Activated T-cell treated with anti-CD3 and anti-CD28 coated beads for 1 hour (primary cell): ENCODE measurements at places on chromosomes 11 and 22.

GRCh38 chr11:10715571-10715970 is 22.0 kb upstream of the IRAG1 start:
- no peak for DNase-seq

DNA sequence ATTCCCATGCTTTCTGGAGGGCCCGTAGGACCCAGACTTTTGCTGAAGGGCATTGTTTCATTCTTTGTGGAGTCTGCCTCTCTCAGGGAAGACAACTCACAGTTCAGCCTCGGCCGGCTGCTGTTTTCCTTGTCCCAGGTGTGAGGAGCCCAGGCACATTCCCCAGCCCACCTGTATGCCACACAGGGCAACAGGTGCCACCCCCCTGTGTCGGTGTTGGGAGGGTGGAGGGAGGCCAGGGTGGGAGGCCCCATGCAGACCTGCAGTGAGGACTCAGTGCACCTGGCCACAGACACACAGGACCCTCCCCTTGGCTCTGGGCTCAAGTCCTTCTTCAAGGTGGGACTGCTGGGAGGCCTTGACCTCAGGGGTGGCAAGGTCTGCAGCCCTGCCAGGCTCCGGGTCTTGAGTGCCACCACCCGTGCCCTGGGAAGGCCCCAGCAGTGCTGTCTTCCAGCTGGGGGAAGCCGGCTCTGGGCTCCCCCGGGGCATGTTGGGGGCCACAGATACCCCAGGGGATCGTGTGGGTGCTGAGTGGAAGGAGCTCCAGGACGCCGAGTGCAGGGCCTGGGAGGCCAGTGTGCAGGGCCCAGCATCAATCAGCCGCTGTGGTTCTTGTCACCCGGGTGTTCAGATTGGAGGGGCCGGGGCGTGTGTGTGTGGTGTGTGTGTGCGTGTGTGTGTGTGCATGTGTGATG is 1286.1 kb downstream of the BRD1 start:
- no peak for DNase-seq

- DNase-seq = peak; percentile 68
These were observed 1.5 kb upstream of the WNT11 start for GRCh38 chr11:76207642-76208401.

DNA sequence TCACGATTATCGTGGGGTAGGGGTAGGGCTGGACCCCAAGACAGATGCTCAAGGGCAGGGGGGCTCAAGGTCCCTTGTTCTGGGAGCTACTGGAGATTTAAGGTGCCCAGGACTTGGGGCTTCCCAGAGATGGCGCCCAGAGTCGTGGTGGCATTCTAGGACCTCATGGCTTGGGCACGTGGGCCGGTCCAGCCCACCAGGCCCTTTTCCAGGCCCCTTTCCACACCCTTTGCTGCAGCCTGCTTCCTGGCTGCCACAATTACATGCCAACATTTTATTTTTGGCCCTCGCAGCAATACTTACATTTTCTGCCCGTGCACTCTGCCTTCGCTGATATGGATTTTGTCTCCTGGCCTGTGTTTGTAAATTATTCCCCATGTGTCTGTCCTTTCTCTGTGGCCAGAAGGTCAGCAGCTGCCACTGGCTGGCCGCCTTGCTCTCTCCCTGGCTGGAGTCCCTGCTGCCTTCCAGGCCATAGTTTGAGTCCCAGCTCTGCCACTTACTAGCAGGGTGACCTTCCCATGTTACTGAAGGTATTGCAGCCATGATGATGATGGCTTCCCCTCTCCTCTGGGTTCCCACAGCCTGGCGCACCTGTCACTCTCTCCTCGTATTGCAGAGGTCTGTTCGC is 11.2 kb downstream of the MB start:
- no peak for DNase-seq

- no peak for DNase-seq
These were observed 82.7 kb downstream of the FBLN1 start for GRCh38 chr22:45585437-45585755.

DNA sequence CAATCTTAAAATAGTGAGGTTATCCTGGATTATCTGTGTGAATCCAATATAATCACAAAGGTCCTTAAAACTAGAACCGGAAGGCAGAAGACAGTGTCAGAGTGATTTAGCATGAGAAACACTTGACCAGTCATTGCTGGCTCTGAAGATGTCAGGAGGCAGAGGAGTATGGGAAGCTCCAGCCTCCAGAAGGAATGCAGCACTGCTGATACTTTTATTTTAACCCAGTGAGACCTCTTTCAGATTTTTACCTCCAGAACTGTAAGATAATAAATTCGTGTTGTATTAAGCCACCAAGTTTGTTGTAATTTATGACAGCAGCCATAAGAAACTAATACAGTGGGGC is 134.4 kb upstream of the ZC3H12C start:
- no peak for DNase-seq

DNA sequence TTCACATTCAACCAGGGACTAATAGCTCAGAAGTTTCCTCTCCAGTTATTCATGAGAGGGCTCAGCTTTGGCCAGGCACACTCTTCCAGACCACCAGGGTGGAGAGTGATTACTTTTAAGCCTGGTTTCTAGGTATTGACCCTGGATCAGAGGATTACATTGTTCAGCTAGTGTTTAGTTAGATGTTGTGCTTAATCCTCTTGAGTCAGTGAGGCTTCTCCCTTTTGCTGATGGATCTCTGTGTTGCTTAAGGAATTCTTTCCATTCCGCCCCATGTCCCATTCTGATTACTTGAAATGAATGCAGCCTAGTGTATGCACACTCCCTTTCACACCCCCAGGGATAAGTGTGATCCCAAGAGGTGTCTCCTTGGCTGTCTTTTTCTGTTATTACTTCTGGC is 271.7 kb upstream of the ANO5 start:
- DNase-seq = no peak

DNA sequence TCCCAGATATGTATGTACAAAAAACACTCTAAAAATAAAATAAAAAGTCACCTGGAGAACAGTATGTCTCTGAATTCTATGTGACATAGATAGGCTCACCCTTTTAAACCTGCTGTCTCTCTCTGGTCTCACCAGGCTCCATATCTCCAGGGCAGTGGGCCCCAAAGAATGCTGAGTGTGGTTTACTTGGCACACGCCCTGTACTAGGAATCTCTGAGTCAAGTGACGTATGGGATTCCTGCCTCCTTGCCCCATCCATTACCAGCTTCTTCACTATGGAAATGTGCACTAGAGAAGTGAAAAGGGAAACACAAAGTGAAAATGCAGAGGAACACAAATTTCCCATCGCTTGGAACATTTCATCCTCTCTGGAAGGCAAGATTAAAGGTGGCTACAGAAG is 722.2 kb upstream of the TENM4 start:
- DNase-seq = no peak

GRCh38 chr22:36830601-36831000 is 13.8 kb upstream of the PVALB start:
- DNase-seq = no peak

DNA sequence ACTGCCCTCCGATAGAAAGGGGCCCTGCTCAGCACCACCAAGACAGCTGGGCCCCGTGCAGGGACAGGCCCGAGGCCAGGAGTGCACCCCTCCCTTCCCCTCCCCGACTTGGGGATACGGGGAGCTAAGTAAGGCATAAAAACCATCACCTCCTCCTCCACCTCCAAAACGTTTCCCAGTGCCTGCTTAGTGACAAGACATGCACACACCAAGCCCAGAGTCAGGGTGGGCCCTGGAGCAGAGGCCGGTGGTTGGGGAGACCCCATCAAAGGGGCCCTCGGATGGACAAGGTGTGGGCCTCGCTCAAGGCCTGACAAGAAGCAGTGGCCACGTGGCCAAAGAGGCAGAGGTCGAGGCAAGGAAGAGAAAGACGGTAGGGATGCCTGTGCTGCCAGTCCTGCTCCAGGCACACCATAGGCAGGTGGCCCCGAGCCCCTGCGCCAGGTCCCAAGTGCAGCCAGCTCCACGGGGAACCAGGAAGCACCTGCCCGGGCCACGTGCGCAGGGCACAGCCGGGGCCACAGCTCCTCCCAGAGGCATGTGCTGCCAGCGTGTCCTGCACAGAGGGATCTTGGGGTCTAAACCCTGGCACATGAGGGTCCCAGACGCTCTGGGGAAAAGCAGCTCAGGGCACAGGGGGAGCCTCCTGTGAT is 53.0 kb downstream of the BRD1 start:
- no peak for DNase-seq

GRCh38 chr22:30196141-30196879 is 50.2 kb downstream of the LIF start:
- DNase-seq = no peak

DNA sequence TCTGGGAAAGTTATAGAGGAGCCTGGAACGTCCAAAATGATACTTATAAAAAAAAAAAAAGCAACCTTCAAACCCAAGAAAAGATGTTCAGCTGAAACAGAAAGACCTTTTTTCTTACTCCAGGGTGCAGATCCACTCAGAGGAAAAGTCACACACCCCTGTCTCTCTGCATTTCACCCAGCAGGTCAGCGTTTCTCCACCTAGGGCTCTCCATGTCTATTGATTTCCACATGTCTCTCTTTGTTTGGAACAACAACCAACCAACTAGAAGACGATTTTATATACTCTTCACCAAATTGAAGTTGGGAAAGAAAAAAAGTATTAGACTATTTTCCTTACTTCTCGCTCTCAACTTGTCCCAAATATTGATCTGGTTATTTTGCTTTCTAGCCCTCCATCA is 42.2 kb upstream of the BLID start:
- no peak for DNase-seq

- no peak for DNase-seq
These were observed 23.2 kb upstream of the BIRC3 start for GRCh38 chr11:102293873-102294601.

- no peak for DNase-seq
These were observed 74.3 kb downstream of the SHANK2 start for GRCh38 chr11:71178076-71178475.

DNA sequence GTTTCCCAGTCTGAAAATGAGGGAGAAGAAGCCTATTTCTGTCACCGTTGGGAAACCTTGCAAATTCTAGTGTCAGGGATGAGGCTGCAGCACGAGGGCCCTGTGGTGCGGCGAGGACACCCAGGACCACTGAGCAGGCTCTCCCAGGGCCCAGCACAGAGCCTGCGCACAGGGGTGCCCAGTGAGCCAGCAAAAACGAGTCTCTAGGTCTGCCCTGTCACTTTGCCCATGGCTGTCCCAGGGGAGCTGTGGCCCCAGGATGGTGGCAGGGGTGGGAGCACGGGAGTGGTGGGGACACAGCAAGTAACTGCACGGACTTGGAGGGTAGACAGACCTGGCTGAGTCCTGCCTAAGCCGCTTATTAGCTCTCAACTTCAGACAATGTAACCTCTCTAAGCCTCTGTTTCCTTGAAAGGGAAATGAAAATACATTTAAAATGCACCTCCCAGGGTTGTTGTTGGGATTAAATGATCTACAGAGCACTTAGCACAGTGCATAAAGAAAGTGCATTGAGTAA is 44.2 kb downstream of the DSCAML1 start:
- no peak for DNase-seq

DNA sequence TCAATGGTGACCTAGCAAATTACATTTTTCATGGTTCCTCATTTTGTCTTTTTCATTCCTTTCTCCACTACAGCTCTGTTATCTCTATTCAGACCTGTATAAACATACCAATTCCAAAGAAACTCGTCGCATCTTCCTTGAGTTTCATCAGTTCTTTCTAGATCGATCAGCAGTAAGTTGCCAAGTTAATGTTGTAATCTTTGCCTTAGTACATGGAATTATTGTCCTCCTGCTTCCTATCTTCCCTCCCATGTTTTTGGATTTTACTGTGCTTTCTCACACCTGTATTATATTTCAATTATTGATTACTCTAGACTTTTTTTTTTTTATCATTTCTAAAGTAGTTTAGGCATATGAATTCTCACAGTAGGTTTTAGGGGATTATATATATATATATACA is 69.5 kb upstream of the GRIK4 start:
- DNase-seq = no peak

DNA sequence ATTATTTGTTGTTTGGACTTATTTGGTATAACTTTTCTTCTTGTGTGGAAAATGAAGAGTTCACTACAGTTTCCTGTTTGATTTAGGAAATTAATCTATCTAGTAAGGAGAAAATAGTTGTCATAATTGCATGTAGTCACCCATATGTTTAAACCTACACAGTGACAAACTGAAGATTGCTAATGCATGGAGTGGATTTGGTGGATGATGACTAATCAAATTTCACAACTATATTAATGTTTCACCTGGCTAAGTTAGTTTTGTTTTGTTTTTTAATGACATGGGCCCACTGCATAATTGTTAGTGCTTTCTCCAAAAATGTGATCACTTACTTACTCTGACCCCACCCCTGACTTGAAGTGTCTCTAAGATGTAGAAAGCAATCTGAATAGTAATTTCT is 170.6 kb downstream of the DYNC2H1 start:
- no peak for DNase-seq

GRCh38 chr11:108216988-108217387 is 5.5 kb downstream of the NPAT start:
- DNase-seq = no peak

- DNase-seq = no peak
These were observed 12.4 kb upstream of the BRSK2 start for GRCh38 chr11:1377231-1377780.

DNA sequence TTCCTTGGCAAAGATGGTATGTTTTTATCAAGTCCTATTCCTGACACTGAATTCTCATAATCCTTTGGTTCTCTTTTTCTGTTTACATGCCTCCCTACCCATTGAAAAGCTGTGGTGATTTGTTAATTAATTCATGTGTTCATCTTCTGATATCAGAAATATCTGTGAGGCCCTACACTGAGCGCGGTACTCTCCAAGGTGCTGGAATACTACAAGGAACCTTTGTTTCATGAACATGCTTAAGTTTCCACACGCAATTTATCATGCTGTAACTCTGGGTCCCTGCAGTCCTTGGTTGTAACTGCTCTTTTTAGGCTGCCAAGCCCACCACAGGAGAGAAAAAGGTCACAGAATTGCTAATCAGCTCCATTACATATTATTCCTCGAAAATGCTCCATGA is 331.8 kb downstream of the FAT3 start:
- no peak for DNase-seq

DNA sequence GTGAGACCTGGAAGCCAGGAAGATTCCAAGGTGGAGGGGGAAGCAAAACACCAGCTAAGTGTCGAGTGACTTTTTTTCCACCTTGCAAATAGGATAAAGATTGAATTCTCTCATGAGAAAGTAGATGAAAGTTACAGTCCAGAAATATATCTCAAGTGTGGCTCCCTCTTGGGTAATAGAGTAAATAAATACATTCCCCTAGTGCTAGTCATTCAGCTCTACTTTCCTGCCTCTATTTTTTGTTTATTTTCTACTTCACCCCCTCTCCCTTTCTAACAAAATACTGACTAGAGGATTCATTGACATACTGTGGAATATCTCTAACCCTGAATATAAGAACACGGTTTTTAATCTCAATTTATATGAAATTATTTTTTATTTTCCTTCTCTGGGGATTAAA is 19.2 kb upstream of the OOSP4B start:
- no peak for DNase-seq
